ENCODE measurements at places on chromosomes 12 and 14.

DNA sequence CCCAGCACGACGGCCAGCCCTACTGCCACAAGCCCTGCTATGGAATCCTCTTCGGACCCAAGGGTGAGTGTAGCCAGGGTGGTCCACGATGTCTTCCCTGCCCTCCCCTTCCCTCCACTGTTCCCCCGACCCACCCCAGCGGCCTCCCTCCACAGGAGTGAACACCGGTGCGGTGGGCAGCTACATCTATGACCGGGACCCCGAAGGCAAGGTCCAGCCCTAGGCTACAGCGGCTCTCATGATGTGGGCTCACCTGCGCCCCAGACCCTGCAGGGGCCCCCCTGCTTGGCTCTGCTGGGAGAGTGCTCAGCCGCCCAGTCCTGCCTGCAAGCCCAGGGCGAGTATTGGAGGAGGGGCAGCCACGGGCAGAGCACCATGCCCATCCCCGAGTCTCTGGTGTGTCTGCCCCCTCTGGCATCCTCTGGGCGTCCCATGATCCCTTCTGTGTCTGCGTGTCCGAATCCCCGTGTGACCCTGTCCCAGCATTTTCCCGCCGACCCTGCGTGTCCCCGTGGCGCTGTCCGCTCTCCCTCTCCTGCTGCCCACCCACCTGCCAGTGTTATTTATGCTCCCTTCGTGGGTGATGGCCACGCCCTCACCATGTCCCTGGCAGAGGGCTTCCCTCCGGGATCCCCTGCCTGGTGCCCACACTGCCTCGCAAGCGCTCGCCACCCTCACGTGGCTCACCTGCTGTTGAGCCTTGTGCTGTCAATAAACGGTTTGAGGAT is 5.0 kb downstream of the CRIP2 start:
- no peak overlapping the region for H3K4me3 ChIP-seq
- H3K4me1 ChIP-seq: peaks cover 61% of the 10 kb centered on the region
- H3K27ac ChIP-seq: peak overlapping the region; percentile 87
- H3K36me3 ChIP-seq: peaks cover 8% of the 10 kb centered on the region

DNA sequence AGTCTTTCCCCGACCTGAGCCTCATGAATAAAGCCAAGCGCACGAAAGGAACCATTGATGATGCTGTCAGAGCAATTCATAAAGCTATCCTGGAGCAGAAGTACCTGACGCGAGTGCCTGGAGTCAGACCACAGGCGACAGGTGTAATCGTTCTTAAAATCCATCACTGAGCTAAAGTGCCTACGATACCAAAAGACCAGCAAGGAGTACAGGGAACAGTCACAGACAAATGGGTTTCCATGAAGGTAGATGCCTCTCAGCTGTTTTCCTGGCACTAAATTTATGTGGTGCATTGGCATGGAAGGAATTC is 1.4 kb upstream of the PCED1B start:
- no peak overlapping the region for H3K4me3 ChIP-seq
- no peak overlapping the region for H3K27ac ChIP-seq
- DNase-seq: no peak
- no peaks in the 10 kb centered on the region for H3K4me1 ChIP-seq

DNA sequence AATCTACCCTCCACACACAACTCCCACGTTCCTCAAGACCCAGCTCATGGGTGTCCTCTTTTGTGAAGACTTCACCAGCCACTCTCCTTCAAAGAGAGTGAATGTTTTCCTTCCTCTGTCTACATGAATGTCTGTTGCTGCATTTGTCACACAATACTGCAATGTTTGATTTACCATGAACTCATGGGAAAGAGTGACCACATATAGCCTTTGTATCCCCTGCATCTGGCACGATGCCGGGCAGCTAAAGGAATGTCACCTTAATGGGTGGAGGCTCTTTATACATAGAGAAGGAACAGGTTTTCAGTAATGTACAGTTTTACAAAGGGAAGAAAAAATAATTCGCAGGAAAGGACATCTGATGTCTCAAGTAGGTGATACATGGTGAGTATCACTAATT is 12.1 kb upstream of the BCDIN3D start:
- no peak overlapping the region for H3K4me3 ChIP-seq
- peaks cover 28% of the 10 kb centered on the region for H3K27me3 ChIP-seq
- no peak overlapping the region for H3K27ac ChIP-seq
- no peaks in the 10 kb centered on the region for H3K36me3 ChIP-seq
- DNase-seq: no peak
- no peaks in the 10 kb centered on the region for H3K4me1 ChIP-seq

GRCh38 chr12:16112130-16112529 is 165.4 kb downstream of the SLC15A5 start:
- no peaks in the 10 kb centered on the region for H3K27me3 ChIP-seq
- H3K4me1 ChIP-seq: peaks cover 7% of the 10 kb centered on the region
- H3K4me3 ChIP-seq: no peak overlapping the region
- no peak for DNase-seq
- no peaks in the 10 kb centered on the region for H3K36me3 ChIP-seq

DNA sequence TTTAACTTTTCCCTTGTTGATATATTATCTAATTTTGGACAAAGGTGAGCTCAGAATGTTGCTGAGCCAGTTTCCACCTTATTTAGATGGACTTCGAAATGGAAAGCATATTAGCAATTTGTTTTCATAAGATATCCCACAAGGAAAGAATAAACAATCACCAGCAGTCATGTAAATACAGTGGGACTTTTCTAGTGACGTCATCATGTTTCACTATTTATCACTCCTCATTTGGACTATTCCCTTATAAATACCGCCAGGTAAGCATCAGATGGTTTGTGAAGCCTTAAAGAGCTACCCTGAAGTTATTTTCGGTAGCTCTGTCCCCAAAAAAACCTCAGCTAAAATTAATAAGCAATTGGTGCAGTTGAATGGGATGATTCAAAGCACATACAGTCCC is 110.7 kb downstream of the PTPRR start:
- H3K4me3 ChIP-seq: no peak overlapping the region
- no peaks in the 10 kb centered on the region for H3K36me3 ChIP-seq
- H3K27me3 ChIP-seq: no peaks in the 10 kb centered on the region
- H3K27ac ChIP-seq: no peak overlapping the region
- no peak for DNase-seq

DNA sequence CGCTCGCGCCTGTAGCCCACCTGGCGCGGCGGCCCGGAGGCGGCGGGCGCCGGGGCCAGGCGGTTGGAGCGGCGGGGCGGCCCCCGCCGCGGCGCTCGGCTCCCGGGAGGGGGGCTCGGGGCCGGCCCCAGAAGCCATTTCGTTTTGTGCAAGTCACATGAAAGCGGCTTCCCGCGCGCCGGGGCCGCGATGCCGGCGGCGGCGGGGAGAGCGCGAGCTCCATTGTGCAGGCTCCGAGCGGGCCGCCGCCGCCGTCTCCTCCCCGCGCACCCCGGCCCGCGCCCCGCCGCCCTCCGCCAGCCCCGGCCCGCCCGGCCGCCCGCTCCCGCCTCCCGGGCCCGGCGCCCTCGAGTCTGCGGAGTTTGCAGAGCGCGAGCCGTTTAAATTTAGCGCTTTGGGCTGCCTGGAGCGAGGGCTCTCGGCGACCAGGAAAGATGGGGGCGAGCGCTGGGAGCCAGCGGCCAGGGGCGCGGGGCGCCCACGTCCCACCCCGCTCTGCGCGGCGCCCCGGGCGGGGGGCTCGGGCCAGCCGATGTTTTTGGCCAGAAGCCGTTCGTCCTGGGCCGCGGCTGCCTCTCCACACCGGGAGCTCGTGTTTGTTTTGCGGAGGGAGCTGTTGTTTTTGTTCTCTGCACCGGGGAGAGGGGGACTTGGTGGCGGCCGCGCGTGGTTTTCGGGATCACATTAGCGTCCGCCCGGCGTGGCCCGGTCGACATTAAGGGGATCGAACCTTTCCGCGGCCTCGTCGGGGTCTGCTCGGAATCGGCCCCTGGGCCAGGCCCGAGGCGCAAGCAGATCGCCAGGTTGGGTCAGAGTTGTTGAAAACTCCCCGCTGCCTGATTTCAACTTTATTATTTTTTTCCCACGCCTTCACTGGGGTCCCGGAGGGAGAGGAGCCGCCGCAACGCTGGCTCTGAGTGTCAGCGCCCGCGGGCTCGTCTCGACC is 982 bp downstream of the BCL7A start:
- peaks cover 9% of the 10 kb centered on the region for H3K4me1 ChIP-seq
- H3K27me3 ChIP-seq: no peaks in the 10 kb centered on the region
- H3K4me3 ChIP-seq: peak overlapping the region; percentile 75
- H3K36me3 ChIP-seq: no peaks in the 10 kb centered on the region
- DNase-seq: peak; percentile 30

DNA sequence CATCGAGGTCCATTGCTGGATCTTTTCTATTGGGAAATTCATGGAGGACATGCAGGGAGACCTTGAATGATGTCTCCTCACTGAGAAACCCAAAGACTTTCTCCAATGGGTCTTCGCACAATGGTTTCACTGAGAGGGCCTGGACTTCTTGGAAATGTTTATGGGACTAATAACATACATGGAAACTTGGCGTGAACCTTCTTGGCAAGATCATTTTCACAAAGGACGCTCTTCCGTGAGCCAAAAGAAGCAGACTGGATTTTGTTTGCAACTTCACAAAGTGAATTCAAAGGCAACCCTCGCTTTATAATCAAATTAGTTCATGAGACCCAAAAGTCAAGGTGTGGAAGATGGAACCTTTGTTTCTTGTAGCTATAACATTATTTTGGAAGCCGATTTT is 154.4 kb downstream of the TMEM132C start:
- no peaks in the 10 kb centered on the region for H3K27me3 ChIP-seq
- H3K4me3 ChIP-seq: no peak overlapping the region
- no peak for DNase-seq
- H3K36me3 ChIP-seq: no peaks in the 10 kb centered on the region

DNA sequence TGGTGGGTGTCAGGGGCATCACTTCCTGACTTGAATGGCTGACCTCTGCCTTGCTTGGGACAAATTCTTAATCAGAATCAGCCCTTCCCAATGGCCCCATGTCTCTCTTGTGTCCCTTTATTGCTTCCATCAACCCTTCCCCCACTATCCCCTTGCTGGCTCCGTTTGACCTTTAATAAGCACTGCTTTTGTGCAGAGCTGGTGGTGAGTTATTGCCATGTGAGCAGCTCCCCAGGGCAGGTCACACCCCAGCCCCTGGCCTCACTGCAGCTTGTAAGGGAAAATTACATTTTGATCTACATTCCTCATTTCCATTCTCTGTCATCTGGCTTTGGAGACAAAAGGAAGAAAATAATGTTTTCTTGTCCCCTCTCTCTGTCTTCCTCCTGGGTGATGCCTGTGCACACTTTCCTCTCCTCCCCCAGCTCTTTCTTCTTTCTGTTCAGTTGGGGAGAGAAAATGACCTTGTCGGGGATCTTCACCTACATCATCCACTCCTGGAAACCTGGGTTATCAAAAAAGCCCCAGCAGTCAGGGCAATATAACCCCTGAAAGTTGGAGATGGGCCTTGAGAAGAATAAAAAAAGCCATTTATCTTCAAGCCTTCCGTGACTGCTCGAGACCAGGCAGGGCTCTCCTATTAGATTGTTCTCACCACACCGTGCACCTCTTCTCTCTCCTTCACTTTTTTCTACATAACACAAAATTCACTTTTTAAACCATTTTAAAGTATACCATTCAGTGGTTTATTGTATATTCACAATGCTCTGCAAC is 100.4 kb upstream of the SRRM4 start:
- H3K27me3 ChIP-seq: no peaks in the 10 kb centered on the region
- no peak overlapping the region for H3K4me3 ChIP-seq
- H3K4me1 ChIP-seq: no peaks in the 10 kb centered on the region
- no peaks in the 10 kb centered on the region for H3K36me3 ChIP-seq
- H3K27ac ChIP-seq: no peak overlapping the region

DNA sequence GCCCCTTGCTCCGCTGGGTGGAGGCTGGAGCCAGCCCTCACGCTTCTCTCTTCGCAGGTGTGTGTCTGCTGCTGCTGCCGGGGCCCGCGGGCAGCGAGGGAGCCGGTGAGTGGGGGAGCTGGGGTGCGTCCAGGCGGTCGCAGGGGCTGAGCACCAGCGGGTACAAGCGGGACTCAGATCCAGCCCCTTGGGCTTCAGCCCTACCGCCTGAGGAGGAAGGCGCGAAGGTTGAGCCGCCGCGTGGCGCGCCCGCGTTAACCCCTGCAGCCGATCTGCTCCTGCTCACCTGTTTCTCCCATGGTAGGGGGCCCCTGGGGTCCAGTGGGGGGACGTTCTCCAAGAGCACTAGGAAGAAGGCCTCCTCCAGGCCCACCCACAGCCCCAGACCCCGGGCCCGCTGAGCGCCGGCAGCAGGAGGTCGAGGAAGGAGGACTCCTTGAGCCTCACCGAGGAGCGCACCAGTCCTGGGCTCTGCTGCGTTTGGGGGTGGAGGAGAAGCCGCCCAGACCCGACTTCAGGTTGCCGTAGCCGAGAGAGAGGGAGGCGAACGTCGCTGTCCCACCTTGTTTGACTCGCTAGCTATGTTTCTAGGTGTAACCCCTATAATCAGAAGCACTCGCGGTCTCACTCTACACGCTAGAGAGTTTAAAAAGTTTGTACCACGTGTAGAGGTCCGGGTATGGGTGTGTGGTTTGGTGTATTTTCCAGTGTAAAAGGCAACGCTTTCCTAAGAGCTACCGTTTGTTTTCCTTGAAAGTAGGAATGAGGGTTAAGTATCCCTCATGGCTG is 834 bp downstream of the COCH start:
- H3K27ac ChIP-seq: no peak overlapping the region
- no peak for DNase-seq
- H3K36me3 ChIP-seq: no peaks in the 10 kb centered on the region
- H3K4me1 ChIP-seq: no peaks in the 10 kb centered on the region
- H3K27me3 ChIP-seq: peaks cover 56% of the 10 kb centered on the region

DNA sequence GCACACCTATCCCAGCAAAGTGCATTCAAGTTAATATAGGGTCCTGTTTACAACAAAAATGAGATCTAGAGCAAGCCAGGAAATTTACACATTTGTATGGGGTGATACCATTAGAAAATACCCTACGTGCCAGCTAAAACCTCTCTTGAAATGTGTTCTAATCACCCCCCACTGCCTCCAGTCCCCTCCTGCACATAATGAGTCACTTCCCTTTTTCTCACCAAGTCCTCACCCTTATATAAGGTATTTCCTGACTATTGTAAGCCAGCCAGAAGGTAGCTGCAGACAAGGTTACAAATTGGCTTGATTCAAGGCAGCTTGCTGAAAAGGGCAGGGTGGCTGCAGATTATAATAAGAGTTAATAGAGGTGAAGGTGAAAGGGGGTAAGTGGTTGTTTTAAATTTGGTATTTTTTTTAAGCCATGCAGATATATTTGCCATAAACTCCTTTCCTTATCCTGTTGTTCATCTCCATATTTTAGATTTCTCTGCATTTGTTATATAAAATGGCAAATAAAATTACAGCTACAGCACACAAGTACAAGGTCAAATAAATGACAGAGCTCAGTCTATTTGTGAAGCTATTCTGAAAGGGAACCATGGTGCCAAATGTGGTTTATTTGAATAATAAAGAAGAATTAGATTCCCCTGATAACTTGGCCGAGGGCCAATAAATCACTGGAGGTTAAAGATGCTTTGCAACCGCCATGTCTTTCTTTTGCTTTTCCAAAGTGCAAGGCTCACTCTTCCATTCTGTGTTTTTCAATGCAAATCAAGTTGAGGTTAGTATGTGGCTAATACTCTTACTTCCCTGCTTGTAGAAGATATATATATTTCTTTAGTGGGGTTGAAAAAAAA is 385.9 kb downstream of the EGLN3 start:
- no peak overlapping the region for H3K27ac ChIP-seq
- H3K36me3 ChIP-seq: no peaks in the 10 kb centered on the region
- no peak for DNase-seq
- H3K4me3 ChIP-seq: no peak overlapping the region
